ENCODE measurements at places on chromosomes 16 and 17. TPM values are rescaled to one million over a fixed set of nuclear protein-coding genes. Genes with fewer than 3 reads are reported as not detected.

GRCh38 chr16:17930280-17930679 is 406.3 kb downstream of the NPIPA8 start:
- DNase-seq = no peak

DNA sequence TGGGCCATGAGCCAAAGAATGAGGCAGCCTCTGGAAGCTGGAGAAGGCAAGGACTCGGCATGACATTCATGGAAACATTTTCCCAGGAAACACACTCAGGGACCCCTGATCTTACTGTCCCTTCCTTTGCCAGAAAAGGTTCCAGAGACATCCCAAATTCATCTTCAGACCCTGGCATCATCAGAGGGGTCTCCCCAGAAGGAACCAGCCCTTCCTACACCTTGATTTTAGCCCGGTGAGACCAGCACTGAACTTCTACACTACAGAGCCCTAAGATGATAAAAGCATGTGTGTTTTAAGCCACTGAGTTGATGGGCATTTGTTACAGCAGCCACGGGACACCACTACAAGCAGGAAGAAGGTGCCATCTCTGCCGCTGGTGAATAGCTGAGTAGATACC is 262.3 kb downstream of the C16orf95 start:
- no peak for DNase-seq

The HMOX2 gene
- 62.1 TPM for polyA plus RNA-seq

DNA sequence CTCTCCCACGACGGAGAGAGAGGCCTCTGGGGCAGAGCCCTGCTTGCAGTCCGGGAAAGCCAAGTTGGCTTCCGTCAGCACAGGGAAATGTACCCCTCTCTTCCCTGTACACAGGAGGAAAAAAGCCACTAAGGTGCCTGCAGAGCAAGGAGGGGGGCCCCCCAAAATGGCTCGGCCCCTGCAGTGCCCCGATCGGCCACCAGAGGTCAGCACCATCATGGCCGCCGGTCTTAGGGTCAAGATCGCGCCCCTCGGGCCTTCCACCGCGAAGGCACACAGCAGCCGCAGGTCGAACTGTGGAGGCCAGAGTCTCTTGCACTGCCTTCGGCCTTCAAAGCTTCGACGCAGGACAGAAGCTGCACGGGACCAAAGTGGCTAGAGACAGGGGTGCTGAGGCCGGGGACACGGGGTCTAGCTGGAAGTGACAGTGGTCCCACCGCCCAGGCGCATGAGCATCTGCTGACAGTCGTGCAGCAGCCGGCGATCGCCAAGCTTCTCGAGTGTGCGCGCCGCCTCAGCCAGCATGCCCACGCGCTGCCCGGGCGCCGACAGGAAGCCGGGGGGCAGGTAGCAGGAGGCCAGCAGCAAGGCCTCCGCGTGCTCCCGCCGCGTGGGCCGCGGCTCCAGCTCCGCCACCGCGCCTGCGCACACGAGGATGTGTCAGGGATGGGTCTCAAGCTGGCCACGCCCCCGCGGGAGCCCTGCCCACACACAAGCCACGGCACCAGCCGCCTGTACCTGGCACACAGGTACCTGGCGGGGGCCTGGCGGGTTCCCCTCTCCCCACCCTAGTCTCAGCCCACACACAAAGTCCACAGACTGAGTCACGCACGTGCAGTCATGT is 24.4 kb downstream of the SREBF1 start:
- DNase-seq = no peak

- no peak for DNase-seq
Observed at GRCh38 chr17:56389356-56389755, 204.1 kb upstream of the NOG start.

GRCh38 chr17:29292992-29293889 is 707 bp downstream of the NUFIP2 start:
- no peak for DNase-seq

- no peak for DNase-seq
Observed at GRCh38 chr17:38584350-38584925, 21.3 kb downstream of the SRCIN1 start.

- DNase-seq = peak; percentile 16
Observed at GRCh38 chr16:73365016-73365551, 317.2 kb upstream of the ZFHX3 start.

- DNase-seq = no peak
Observed at GRCh38 chr17:49519781-49520180, 24.7 kb downstream of the NGFR start.

DNA sequence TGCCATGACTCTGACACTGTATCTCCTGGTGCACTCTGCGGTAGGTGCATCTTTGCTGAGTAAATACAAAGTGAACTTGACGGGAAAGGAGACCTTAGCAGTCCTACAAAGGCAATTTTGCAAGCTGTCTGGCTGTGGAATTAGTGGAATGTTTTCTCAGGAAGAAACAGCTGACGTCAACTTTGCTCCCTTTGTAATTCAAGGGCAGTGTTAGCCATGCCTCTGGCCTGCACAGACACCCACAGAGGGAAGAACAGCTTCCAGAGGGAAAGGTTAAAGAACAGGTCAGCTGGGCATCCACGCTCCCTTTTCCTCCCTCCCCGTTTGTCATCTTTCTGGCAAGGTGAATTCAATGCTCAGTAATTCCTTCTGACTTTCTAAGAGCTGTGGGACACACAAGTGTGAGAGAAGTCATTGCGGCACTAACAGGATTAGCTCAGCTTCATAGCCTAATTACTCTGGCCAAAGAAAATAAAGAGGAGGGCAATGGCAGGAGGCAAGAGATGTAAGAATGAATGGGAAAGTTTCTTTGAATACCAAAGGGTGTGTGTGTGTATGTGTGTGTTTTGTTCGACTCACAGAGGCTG is 476.9 kb upstream of the GOT2 start:
- DNase-seq = no peak

- no peak for DNase-seq
Observed at GRCh38 chr16:3187798-3188674, at the start of gene OR1F1. Gene OR1F1, plus strand, starts transcription at chr16:3188204.

- DNase-seq = no peak
Observed at GRCh38 chr16:68490829-68491575, 42.7 kb upstream of the SMPD3 start.

GRCh38 chr17:39002991-39003715 is 36.0 kb upstream of the FBXO47 start:
- DNase-seq = no peak

The SUMO2 gene
- polyA plus RNA-seq = 439 TPM

DNA sequence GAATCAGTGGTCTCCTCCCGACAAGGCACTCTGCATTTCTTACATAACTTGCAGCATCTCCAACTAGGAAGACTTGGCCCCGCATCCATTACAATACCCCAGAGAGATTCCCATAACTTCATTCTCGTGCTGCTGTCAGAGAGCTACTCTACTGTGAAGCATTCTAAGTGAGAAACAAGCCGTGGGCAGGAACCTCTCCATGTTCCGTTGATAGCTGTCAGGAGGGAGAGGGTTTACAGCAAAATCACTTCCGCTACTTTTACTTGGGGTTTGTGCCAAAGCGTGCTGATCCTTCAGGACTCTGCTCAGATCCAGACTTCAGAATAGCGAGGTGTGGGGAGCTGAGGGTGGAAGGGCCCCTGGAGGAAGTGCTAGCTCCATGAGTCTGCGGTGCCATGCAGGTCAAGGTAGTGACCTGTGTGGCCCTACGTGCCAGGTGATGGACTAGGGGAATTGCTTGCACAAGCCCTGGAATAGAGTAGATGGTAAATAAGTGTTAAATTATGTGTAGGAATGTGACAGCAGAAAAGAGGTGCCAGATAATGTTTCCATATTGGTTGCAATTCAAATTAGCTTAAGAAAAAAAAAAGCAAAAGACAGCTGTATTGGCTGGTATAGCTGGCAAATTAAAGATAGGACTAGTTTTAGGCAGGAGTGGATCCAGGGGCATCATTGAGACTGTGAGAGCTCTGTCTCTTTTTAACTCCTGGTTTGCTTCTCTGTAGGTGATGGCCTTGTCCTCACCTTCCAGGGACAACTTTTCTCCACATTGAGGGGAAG is 358.5 kb upstream of the ERCC4 start:
- DNase-seq = no peak

DNA sequence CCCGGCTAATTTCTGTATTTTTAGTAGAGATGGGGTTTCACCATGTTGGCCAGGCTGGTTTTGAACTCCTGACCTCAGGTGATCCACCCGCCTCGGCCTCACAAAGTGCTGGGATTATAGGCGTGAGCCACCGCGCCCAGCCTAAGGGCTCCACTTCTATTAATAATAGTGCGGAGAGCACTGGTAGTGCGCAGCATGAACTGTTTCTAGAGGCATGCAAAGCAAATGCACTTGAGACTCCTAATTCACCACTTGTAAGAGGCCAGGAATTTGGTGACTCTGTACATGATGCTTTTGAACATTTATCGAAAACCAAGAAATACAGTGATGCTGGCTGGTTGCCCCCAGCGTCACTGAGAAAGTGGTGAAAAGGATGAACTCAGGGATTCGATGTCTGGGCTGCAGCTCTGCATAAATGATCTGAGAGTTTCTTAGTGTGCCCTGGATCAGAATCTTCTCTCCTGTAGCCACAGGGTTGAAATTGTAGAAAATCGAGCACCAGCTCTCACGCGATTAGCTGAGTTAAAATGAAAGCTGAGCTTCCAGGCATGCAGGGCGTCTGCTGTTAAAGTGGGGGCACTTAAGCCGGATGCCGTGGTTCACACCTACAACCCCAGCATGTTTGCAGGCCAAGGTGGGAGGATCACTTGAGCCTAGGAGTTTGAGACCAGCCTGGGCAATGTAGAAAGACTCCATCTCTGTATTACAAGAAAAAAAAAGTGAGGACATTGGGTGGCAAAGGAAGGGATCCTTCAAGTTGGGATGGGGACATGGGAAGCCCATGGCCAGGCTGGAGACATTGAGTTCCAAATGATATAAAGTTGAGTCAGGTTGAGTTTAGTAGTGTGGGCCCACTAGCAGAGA is 4.8 kb downstream of the RNF213 start:
- no peak for DNase-seq

DNA sequence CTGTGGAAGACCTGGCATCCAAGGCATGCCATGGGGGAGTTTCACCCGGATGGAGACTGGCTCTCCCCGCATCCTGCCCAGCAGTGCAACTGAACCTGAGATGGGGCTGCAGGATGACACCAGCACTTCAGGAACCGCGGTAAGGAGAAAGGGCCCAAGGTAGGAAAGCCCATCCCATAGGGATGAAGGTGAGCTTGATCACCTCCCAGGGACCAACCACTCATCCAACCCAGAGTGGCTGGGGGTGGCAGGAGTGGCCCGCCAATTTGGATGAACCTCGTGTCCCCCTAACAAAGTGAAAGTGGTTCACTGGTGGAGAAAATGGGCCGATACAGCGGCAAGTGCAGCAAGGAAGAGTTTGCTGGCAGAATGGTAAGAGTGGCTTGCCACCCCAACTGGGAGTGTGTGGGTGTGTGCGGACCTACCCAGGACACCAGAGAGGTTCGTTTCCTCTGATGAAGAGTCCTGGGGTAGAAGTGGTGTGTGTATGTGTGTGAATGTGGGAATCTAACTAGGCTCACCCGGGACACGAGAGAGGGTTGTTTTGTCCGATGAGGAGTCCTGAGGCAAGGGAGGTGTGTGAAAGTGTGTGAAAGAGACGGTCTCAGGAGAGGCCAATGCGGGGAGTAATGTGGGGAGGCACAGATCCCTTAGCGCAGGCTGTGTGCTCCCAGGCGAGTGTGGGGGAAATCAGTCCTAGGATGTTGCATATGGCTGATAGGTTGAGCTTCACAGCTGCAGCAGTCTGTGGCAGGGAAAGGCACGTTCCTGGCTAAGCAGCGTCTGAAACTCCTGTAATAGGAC is 22.6 kb downstream of the ACSM1 start:
- no peak for DNase-seq

GRCh38 chr17:27384261-27384701 is 72.0 kb upstream of the KSR1 start:
- peak; percentile 77 for DNase-seq

The CES1 gene
- 1.1 TPM for polyA plus RNA-seq

DNA sequence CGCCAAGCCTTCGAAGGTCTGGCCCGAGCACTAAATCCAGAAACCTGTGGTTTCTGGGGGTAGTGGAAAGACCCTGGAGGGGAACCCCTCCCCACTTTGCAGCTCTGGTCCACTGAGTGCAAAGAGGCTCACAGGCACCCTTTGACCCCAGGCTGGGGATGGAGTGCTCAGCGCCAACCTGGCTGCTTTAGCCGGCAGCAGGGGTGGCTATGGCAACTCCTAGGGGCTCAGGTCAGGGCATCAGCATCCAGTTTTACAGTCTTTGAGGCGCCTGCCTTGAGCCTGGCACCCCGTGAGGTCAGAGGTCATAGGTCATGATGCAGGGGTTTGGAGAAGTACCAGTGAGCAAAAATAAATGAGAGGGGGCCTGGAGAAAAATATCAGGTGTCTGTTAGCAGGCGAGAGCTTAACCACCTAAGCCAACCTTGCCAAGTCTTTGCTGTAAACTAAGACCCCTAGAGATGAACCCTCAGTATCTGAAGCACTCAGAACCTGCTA is 17.9 kb downstream of the CA7 start:
- no peak for DNase-seq

The HP gene
- polyA plus RNA-seq = not detected

The KRTAP4-4 gene
- polyA plus RNA-seq = not detected

DNA sequence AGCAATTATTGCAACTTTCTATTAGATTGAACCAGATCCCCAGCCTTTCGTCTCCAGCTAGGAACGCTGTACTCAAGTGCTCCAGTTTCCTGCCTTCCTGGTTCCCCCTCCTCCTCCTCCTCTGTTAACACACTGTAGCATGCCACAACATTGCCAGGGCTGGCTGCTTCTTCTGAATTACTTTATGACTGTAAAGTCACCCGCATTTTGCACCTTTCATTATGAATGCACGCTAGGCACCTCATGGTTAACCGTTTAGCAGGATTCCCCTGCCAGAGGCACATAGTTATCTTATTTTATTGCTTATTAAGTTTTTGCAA is 4.5 kb downstream of the ZNF423 start:
- DNase-seq = no peak

DNA sequence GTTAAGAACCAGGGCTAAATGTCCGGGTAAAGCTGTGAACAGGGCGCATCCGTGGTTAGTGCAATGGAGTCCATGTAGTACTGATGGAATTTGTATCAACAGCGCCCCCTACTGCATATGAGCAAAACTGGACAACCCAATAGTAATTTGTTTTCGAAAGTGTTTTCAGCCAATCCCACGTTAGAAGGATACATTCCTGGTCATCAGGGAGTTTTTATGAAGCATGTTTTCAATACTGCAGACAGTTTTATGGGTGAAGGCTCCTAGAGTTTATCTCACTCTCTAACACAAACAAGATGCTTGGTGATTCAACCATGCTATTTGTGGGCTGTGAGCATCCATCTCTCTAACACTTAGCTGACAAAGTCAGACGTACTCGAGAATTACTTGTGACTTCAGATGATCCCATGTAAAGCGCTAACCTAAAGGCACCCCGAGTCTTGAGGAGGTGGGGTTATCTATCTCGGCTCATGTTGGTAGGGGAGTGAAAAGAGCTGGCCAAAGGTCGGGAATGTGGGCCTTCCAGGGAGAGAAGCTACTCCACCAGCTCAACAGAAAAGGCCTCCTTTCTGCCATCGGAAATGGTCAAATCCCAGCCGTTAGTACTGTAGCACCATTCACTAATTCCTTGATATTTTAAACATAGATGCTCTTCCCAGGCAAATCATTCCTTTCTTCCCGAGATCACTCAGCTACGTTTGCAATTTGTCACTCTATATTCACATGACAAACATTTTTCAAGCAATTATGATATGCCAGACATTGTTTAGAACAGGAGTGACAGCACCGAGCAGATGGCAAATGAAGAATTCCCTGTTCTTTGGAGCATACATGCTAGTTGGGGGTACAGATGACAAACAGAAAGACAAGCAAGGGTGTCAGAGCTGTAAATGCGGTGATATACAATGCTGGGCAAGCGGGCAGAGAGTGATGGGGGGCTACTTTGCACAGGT is 46.9 kb upstream of the HNF1B start:
- DNase-seq = no peak
